ENCODE measurements at places on chromosomes 1 and 21.

- no peak for DNase-seq
Measured at GRCh38 chr21:34365809-34366208, 2.0 kb downstream of the KCNE2 start.

- DNase-seq: no peak
Measured at GRCh38 chr1:30692201-30692947, 31.0 kb downstream of the MATN1 start.

DNA sequence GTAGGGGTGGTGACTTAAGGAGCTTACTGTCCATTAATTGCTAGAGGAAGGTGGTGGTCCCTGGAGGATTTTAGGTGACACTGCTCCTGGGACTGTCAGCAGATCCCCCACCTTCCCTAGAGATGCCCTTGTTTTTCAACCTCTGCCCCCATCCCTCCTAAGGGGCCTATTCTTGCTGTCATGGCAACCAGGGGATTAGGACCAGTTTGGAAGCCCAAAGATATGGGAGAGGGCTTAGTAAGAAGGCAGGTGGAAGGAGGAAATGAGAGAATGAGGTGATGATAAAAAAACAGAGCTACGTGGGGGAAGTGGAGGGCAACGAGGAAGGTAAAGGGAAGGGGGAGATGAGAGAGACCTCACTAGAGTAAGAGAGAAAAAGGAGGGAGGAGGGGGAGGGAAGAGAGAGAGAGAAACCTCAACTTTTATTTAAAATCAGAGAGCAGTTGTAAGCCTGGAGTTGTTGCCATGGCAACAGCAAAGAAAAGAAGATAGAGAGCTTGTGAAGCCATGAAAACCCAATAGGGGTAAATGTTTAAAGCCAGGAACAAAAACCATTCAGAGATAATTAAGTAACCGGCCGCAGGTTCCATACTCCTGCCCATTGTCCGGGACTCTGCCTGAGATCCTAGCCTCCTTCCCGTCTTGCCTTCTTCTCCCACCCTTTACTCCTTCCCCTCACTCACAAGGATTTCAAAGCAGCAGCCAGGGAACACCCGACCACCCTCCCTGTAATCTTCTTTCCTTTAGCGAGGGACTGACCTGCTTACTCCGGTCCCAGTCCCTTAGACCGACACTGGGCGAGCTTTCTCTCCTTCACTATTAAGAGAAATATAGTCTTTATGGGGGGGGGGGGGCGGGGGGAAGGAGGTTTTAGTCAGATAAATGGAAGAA lies 20.6 kb downstream of the KIRREL1 start:
- no peak for DNase-seq

- no peak for DNase-seq
Measured at GRCh38 chr1:180636138-180636537, 4.3 kb downstream of the XPR1 start.

GRCh38 chr1:45337630-45338325 lies 2.2 kb upstream of the TOE1 start:
- no peak for DNase-seq

GRCh38 chr1:5526822-5527551 lies 465.2 kb downstream of the NPHP4 start:
- DNase-seq: no peak

DNA sequence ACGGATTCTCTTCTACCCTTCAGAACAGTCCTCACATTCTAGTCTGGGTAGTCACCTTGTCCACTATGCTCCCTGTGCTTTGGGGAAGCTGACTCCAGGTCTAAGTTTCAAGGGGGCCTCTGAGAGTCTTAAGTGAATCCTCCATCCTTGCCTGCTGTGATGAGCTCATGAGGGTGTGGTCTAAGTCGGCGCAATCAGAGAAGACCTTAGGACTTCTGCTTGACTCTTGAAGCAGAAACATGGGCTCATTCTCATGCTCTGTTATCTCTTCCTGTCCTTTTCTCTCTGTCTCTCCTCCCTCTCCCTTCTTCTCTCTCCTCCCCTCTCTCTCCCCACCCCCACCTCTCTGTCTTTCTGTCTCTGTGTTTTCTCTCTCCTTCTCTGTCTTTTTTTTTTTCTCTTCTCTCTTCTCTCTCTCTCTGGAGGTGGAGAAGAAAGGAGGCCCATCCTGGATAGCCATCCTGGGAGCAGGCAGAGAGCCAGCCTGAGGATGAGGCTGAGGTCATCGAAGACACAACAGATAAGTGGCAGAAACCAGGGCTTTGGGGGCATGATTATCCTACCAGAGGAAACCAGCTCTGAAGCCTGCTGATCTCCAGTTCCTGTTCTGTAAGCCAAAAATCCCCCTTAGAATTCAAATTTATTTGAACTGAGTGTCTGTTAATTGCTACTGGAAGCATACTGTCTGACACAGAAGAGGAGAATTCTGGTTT lies 245.6 kb downstream of the SIPA1L2 start:
- no peak for DNase-seq

- DNase-seq: peak; percentile 45
Measured at GRCh38 chr21:16194788-16195537, 465.2 kb downstream of the USP25 start.

DNA sequence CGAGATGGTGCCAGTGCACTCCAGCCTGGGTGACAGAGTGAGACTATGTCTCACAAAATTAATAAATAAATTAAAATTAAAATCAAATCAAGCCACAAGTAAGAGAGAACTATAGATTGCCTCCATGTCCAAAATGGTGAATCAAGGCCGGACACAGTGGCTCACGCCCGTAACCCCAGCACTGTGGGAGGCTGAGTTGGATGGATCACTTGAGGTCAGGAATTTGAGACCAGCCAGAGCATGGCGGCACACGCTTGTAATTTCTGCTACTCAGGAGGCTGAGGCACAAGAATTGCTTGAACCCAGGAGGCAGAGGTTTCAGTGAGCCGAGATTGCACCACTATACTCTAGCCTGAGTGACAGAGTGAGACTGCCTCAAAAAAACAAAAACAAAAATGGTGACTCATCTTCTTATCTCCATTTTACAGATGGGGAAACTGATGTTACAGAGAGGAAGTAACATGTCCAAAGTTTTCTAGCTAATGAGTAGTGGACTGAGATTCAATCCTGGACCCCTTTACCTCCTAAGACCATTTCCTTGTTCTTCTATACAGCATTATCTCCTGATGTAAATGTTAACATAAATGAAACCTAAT lies 99.0 kb upstream of the HNRNPU start:
- DNase-seq: peak; percentile 6

DNA sequence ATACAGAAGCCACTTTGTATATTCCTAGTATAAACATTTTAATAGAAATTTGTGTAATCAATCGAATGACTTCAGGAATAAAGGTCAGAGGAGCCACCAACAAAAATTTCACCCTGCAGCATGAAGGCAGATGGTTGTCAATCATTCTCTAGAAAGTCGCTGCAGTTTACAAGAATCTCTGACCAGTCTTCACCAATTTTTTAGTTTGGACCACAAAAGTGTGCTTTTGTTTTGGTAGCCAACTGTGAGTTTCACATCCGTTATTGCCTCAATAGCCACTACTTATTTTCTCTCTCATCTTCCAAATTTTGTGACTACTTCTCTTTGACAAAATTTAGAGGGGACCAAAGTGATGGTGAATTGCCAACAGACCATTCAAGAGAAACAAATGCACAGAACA lies 1155.6 kb downstream of the AMY1C start:
- no peak for DNase-seq

DNA sequence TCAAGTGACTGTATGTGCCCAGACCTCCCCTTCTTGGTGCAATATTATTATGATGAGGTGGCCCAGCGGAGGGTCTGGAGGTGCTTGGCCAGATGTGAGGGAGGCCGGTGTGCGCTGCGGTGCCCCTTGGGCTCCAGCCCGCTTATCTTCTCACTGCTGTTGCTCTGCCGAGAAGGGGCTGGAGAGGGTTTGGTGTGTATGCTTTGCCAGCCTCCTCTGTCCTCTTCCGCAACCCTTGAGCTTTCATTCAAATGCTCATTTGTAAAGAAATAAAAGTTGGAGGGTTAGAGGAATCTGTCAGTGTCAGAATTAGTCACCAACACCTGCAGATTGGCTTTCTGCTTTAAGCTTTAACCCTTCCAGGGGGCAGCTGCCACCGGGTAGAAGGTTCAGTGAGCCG lies 19.7 kb downstream of the RNF220 start:
- DNase-seq: no peak

GRCh38 chr1:229223498-229223897 lies 47.4 kb upstream of the RAB4A start:
- DNase-seq: no peak

GRCh38 chr21:44567481-44568171 lies 5.9 kb upstream of the KRTAP10-4 start:
- DNase-seq: no peak

DNA sequence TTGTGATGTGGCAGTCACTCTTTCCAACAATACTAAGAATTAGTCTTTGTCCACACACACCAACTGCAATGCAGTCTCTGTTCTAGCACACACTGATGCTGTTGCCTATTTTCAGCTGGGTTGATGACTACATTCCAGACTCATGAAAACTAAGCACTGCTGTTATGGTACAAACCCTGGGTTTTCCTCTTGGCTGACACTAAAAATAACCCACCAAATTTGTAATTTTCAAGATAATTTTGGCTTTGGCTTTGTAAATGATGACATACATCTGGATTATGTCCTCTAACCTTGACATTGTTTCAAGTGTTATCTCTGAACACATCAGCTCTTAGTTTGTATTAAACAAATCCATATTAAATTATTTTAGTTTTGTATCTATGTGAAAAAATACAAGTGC lies 444.8 kb downstream of the PTPRC start:
- peak; percentile 52 for DNase-seq

GRCh38 chr1:2279817-2280216 lies 51.7 kb downstream of the SKI start:
- DNase-seq: no peak

- peak; percentile 92 for DNase-seq
Measured at GRCh38 chr1:93964777-93965200, 55.6 kb upstream of the GCLM start.

GRCh38 chr1:24502709-24503058 lies at the start of gene RCAN3:
TSS of gene RCAN3 (plus strand) at chr1:24502836. CDS start at chr1:24514373, 11,537 bp downstream.
- DNase-seq: peak; percentile 67

- peak; percentile 86 for DNase-seq
Measured at GRCh38 chr1:66542811-66543767, 9.1 kb downstream of the SGIP1 start.

GRCh38 chr1:29456685-29457435 lies 220.5 kb downstream of the PTPRU start:
- no peak for DNase-seq

GRCh38 chr1:234573711-234574299 lies 36.2 kb downstream of the IRF2BP2 start:
- DNase-seq: no peak

GRCh38 chr21:26194811-26195251 lies 24.3 kb upstream of the APP start:
- no peak for DNase-seq

GRCh38 chr1:226654668-226655055 lies 84.4 kb downstream of the ITPKB start:
- DNase-seq: no peak

GRCh38 chr1:68433395-68433794 lies 16.4 kb downstream of the RPE65 start:
- no peak for DNase-seq

GRCh38 chr1:206679738-206680211 lies 4.9 kb upstream of the MAPKAPK2 start:
- DNase-seq: no peak

DNA sequence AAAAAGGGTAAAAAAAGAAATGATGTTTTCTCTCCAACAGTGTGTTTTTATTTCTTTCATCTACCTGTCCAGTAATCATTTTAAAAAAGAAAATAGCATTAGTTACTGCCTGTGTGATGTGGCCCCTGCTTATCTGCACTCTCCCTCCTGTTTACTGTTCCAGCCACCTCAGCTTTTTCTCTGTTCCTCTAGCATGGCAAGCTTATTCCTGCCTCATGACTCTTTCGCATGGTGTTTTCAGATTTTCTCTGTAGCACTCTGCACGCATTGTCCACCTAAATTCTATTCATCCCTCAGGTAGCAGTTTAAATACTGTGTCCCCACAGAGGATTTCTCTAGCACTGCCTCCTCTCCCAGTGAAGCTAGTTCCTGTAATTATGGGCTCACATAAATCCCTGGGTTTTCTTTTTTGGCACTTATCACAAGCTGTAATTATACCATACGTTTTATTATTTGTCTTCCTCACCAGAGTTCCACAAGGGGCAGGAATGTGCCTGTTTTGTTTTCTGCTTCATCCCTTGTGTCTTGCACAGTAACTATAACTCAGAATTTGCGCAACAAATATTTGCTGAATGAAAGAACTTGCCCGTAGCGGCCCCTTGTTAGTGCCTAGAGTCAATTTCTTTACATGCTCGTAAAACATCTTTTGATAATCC lies 51.4 kb upstream of the LRIG2 start:
- no peak for DNase-seq

DNA sequence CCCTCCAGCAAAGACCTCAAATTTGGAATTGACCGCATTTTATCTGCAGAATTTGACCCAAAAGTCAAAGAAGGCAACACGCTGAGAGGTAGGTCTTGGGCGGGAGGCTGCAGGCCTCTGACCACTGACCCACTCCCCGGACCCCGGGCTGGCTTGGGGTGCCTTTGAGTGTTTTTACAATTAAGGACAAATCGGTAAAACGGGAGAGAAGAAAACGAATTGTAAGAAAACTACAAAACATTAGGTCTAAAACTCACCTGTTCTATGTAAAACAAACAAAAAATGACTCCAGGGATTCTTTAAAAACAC lies 1.1 kb downstream of the HLX start:
- DNase-seq: no peak

- DNase-seq: no peak
Measured at GRCh38 chr1:183212870-183213269, 26.8 kb downstream of the LAMC2 start.

GRCh38 chr1:24771574-24771973 lies 26.3 kb downstream of the CLIC4 start:
- no peak for DNase-seq

- no peak for DNase-seq
Measured at GRCh38 chr1:181763736-181764135, 280.4 kb downstream of the CACNA1E start.

GRCh38 chr1:233057836-233058235 lies 107.4 kb downstream of the NTPCR start:
- DNase-seq: no peak

DNA sequence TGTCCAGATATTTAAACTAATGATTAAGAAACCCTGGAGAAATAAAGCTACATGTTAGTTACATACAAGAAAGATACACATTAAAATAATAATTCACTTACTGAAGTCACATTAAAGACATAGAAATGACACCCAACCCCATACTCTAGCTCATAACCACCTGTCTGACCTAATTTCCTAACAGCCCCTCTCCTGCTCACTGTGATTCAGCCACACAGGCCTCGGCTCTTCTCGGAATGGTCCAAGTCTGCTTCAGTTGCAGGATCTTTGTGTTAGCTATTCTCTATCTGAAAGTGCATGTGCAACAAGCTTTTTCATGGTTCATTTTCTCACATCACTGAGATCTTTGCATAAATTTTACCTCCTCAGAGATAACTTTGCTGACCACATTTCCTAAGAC lies 209.8 kb downstream of the TM2D1 start:
- no peak for DNase-seq
